Activated CD4-positive, alpha-beta T cell treated with anti-CD3 and anti-CD28 coated beads, Interleukin-2, amount 50 U/mL, for 48 hours (primary cell): ENCODE measurements at places on chromosomes 5 and 9.

- no peak for DNase-seq
Measured at GRCh38 chr9:104780796-104781395, 17.0 kb downstream of the NIPSNAP3B start.

DNA sequence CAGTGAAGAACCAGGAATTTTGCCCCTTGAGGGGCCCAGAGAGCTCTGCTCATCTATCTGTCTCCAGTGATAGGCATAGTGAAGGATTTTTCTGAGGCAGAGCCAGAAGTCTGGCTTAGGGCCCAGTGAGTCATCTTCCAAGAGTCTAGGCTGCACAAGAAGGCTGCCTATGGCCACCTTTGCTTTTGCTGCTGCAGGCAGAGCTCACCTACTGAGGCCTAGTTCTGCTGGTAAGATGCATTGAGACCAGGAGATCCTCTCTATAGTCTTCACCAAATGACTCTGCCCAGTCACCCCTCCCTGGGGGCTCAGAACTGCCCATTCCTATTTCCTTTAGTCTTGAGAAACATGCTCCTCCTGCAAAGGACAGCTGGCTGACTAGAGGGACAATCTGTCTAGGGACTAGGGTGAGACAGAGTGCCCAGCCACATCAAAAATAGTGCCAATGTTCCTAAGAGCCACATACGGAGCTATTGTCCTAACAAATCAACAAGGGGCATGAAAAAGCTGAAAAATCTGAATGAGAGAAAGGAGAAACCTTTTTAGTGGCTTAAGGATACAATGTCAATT, 40.3 kb upstream of the CDKN2AIPNL start:
- no peak for DNase-seq

DNA sequence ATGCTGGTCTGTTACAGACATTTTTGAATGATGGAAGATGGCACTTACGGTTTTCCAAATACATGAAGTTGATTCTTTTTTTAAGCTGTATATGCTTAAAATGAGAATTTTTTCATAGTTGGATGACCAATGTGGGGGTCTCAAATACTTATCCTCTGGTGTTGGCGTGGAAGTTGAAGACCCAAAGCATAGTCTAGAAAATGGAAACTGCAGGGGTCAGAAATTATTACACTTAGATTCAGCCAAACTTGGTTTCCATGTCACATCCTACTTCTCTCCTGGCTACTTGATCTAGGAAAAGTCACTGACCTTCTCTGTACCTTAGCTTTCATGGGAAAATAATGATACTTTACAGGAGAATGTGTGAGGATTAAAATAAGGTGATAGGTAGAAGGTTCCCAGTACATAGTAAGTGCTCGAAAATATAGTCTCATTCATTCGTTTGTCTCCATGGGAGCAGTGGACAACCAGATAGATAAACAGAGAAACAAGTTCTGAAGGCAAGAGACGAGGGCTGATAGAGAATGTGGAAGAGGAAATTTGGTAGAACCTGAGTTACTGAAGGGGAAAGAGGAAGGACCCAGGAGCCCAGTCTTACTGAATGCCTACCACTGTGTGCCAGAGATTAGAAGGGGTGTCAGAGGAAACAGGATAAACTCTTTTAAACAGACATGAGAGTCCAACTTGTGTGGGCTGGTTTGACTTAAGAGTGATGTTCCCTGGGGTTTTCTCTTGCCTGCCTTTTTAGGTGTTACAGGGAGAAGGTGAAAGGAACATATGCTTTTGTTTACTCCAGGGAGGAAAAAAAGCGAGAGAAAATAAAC, 560.3 kb upstream of the KLF4 start:
- no peak for DNase-seq

GRCh38 chr5:178376921-178377582, 144.4 kb upstream of the PHYKPL start:
- no peak for DNase-seq

DNA sequence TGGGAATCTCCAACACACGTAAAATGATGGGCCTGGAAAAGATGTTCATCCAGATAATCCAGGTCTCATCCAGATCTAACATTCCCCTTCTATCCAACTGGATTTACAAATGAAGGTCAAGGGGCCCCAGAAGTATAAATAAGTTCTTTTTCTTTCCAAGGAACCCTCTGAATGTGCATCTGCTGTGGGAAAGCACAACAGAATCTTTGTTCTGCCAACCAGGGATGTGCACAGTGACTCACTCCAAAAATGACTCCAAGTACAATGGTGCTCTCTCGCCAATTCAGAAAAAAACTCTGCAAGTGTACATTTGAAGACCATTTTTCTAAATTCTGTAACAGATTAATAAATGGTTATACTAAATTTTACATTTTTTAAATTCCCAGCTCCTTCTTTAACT, 12.4 kb downstream of the RAPGEF6 start:
- no peak for DNase-seq

- DNase-seq: no peak
Measured at GRCh38 chr9:136249877-136250559, 4.4 kb upstream of the QSOX2 start.

DNA sequence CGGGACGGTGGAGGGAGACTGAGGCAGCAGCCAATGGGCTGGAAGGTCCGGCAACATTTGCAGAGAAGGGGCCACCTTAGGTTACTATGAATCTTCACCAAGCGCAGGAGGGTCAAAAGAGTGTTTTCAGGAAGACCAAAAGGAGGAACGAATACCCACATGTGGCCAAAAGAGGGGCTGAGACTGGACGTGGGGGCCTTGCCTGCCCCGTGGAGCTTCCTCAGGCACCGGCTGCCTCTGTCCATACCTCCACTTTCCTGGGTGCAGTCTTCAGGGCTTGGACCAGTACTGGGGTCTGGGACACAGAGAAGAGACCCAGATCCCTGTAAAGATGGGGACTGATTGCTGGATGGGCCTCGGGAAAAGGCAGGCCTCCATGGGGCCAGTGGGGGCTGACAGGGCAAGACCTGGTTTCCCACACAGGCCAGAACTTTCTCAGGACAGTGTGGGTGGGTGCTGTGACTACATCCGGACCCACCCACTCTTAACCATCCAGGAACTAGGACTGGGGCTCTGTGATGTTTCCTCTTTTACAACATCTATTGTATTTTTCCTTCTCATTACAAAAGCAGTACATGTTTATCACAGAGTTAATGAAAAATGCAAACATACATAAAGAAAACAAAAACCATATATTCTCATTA, 294.7 kb downstream of the ZSWIM6 start:
- DNase-seq: no peak

DNA sequence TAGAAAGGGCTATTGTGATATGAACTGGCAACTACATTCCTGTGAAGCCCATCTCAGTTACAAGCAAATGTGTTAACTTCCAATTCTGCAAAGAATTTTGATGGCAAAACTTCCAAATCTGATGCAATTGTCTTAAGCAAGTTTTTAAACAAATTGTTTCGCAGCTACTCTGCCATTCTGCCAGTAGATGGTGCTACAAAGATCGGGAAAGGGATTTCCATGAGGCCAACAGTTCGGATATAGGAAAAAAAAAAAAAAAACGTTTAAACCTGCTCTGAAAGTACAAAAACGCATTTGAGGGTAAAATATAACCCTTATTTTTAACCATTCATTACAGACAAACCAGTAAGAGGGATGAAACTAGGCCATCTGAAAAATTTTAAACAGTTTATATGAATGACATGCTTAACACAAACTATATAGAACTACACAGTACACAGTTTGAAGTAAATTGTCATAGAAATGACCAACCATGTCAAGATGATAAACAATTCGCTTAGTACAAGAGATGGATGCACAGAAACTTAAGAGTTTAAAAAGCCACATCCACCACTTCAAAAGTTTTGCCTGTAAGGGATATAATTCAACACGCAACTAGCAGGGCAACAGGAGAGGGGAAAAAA, 2.2 kb downstream of the HNRNPA0 start:
- no peak for DNase-seq

DNA sequence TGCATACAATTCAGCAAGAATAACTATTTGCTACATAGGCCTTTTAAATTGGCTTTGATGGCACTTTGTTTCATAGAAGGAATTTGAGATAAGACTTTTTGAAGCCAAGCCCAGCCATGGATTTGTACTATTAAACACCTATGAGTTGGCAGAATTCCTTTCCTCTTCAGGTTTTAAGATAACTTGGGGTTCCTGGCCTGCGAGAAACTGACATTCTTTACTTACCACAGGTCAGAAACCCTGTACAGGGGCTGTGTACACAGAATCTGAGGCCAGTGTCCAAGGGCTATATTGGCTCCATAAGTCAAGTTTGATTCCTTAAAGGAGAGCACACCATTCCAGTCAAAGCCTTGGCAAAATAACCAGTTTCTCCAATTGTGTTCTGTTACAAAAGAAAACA, 10.8 kb upstream of the BTNL3 start:
- no peak for DNase-seq
